ENCODE measurements at places on chromosomes 7 and 10.

GRCh38 chr7:12323415-12323814 lies 80.2 kb downstream of the VWDE start:
- no peak for DNase-seq

GRCh38 chr7:48473205-48473865 lies 302.1 kb downstream of the ABCA13 start:
- no peak for DNase-seq

DNA sequence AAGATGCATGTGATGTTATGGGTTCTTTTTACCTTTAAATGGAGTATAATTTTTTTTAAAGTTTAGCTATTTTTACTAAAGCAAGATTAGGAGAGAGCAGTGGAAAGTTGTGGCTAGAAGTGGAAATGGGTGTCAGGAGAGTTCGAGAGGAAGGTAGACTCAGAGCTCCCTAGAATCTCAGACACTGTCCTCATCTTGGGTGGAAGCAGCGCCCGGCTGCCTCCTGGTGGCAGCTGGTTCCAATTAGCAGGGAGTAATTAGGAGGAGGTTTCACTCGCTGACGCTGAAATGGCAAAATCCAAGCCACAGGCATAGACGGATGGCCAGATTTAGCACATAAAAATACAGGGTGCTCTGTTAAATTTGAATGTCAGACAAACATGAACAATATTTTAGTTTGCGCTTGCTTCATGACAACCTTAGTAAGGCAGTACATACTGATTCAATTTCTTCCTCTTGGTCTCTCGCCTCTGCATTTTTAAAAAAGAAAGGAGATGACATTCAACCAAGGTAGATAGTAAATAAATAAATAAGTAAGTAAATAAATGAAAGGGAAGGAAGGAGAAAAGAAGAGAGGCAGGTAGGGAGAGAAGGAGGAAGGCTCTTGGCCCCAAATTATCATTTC lies 58.5 kb downstream of the LGI1 start:
- peak; percentile 50 for DNase-seq

DNA sequence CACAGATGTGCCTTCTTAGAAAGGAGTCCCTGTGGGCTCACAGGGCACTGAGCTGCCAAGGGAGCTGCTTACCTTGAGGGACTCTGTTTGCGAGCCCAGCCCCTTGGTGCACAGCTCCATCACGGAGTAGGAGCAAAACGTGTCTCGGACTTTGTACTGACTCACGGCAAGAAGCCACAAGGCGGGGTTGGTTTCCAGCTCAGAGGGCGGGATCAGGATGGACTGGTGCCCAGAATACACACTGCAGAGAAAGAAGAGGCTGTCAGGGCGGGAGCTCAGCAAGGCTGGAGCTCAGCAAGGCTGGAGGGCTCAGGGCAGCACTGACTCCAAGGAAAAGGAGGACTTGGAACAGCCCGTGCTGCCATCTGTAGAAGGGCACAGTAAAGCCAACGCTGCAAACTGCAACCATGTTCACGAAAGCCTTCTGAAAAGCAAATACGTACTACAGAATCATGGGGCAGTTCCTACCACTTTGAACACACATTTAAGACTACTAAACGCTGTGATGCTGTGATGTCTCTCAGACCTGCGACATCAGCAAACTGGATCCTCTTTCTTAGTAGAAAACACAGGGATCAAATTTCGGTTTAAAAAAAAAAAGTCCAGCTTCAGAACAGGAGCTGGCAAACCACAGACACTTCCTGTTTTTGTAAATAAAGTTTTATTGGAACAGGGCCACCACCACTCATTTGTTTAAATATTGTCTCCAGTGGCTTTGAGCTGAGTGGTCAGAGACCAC lies 194.3 kb downstream of the ZMYND11 start:
- peak; percentile 96 for DNase-seq

GRCh38 chr7:102412548-102412947 lies 16.4 kb downstream of the PRKRIP1 start:
- peak; percentile 26 for DNase-seq

DNA sequence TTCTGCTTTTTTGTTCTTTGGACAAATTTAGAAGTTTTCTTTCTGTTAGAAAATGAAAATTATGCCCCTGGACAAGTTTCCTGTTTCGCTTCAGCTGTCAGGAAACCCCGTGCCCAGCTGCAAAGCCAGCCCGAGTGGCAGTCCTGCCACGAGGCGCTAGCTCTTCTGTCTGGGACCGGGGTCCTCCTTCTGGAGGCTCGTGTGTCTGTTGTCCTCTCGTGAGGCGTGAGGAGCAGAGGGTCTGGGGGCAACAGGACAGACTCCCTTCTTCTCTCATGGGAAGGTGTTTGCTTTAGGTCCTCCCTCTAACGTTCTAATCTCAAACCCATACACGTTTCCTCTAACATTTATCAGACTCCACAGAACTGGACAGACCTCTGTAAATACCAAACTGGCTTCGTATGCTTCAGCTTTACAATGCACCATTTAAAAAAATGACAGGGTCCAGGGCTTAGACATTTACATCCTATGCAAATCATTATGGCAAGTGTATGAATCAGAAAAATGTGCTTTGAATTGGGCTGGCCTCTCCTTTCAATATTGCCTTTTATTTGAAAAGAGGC lies 184.5 kb upstream of the SHH start:
- DNase-seq, result no peak

GRCh38 chr10:72459301-72459700 lies 104.6 kb upstream of the DNAJB12 start:
- no peak for DNase-seq

DNA sequence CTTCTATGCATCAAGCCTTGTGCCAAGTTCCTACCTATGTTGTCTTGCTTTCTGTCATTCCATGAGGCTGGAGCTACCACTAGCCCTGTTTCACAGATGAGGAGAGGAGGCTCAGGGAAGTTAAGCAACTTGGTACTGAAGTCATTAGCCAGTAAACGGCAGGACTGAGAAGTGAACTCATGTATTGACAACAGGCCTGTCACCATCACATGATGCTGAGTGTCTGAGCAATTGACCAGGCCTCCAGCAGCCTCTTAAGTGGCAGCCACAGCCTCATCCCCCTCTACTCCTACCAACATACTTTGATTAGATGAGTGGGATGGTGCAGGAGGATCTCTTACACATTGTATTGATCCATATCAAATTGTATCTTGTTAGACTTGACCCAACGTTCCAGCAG lies 317.6 kb downstream of the GRID1 start:
- no peak for DNase-seq

DNA sequence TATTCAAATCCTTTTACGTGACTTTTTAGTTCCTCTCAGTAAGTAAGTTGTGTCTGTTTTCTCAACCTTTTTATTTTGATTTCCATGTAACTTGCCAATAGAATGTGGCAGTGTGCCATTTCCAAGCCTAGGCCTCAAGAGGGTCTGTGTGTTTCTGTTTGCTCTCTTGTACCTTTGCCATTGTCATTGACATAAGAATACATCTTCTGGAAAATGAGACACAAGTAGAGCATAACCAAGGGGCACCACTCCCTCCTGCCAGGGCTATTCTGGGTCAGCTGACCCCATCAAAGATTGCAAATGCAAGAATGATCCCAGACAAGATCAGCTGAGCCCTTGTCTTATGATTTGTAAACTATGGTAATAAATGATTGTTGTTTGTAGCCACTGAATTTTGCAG lies 524.0 kb downstream of the IPMK start:
- no peak for DNase-seq

- DNase-seq, result peak; percentile 46
These were observed 975 bp upstream of the USP54 start for GRCh38 chr10:73591935-73592699.

DNA sequence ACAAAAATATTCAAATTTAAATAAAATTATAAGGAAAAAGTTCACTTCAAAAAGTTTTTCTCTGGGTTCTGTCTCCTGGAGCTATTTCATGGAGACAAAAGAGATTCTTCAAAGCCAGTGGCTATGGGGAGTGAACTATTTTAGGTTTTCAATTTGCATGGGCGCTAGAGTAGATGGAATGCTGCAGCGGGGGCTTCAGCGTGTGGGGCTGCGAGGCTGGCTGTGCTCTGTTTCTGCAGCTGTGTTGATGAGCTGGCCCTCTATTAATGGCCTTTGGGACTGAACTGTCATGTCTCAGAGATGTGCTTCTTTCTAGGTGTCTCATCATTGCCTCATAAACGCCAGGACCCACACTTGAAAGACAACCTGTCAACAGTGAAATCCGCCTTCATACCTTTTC lies 108.4 kb upstream of the NPY start:
- no peak for DNase-seq

DNA sequence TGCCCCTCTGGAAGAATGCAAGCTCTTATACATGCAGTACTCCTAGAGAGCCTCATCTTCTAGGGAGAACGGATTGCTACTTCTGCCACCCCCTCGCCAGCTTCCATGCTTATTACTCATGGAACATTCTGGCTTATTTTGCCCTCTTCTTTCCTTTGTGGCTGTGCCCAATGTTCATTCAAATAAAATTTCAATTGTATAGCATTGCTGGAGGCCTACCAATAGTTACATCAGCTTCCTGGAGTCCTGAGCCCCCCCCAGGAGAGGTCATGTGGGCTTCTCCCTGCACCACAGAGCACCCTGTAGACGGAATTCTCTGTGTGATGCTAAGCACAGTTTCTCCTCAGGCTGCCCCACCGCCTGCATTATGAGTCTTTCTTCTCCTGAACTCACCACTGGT lies 1094.0 kb downstream of the KCNMA1 start:
- peak; percentile 49 for DNase-seq

GRCh38 chr10:24951201-24952142 lies 934 bp downstream of the PRTFDC1 start:
- no peak for DNase-seq

DNA sequence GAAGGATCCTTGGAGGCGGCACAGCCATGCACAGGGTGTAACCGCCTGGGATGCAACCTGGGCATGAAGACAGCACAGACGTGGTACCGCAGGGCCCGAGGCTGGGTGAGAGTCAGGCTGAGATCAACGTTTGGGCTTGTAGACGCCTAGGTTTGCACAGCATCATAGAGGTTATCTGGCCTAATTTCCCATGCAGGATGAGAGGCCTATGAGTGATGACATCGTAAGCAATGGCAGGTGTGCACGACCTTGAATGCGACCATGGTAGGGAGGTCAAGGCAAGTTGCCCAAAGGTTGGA lies 7.5 kb downstream of the CALML3 start:
- no peak for DNase-seq

GRCh38 chr7:130655286-130655685 lies 13.3 kb downstream of the COPG2 start:
- no peak for DNase-seq

DNA sequence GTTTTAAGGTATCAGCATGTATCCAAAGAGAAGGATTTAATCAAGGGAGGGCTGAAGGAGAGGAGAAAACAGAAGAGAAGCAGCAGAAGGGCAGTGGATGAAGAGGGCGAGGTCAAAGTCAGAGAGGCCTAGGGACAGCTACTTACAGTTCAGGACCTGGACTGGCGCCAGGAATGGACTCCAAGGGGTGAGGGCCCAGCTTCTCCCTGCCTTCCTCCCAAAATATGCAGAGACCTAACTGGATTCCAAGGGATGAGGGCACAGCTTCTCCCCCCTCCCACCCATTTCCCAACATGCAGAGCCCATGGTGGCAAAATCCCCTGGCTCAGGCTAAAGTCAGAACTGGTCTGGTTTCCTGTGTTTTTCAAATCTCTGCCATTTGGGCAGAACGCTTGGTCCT lies 3.4 kb upstream of the TCF7L2 start:
- no peak for DNase-seq

DNA sequence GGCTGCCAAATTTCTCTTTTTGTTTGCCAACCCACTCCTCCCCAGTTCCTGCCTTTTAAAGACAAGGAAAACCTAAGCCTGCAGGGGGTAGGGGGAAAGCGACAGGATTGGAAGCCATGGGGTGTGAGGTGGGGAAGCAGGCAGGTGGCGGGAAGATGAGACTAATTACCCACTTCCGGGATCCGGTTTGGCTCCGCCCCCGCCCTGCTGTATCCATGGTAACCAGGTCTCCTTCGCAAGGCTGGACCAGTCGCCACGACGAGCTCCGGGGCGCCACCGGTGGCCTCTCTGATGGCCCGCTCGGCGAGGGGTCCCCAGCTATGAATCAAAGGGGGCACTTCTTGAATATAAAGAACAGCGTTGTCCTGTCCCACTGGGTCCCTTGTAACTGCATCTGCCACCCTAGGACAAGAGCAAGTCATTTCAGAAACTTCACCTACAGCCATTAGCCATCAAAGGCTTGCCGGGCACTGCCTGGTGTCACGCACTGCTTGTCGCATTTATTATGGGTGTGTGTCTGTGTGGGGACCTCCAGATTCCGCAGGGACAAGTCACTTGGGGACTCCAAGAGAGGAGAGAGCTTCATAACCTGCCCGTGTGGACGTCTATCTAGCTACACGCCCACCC lies 55.4 kb upstream of the LMTK2 start:
- no peak for DNase-seq

GRCh38 chr7:155669717-155670505 lies 25.4 kb downstream of the RBM33 start:
- DNase-seq, result no peak

GRCh38 chr7:40990841-40991240 lies 712.0 kb downstream of the INHBA start:
- DNase-seq, result no peak

- DNase-seq, result no peak
These were observed 159.6 kb upstream of the SLC26A5 start for GRCh38 chr7:103605640-103606039.

GRCh38 chr10:125584954-125585353 lies 98.0 kb downstream of the TEX36 start:
- no peak for DNase-seq

- no peak for DNase-seq
These were observed 219.1 kb upstream of the KLF6 start for GRCh38 chr10:4004144-4004543.

DNA sequence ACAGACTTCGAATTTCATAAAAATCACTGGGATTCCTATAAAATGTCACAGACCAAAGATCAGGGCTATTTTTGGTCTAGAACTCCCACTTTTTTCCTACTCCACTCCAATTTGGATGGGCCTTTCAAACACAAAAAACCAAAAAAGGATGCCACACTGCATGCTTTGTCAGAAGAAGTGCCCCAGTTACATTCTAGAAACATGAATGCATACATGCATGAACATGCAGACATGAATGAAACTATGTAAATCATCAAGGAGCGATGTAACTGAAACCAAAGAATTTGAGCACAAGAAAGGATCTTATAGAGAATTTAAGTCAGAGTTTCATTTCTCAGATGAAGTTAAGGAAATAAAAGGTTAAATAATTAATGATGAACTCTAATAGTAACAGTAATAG lies 31.8 kb upstream of the FAM133B start:
- DNase-seq, result no peak

- DNase-seq, result no peak
These were observed 594.2 kb upstream of the FZD8 start for GRCh38 chr10:36236341-36236740.
